ENCODE measurements at places on chromosomes 6 and 20.

GRCh38 chr6:151160929-151161757 is 78.6 kb upstream of the AKAP12 start:
- peak; percentile 68 for DNase-seq

GRCh38 chr20:21154692-21155091 is 28.8 kb downstream of the KIZ start:
- DNase-seq = no peak

- DNase-seq = peak; percentile 27
Measured at GRCh38 chr6:11008821-11009220, 35.3 kb downstream of the ELOVL2 start.

DNA sequence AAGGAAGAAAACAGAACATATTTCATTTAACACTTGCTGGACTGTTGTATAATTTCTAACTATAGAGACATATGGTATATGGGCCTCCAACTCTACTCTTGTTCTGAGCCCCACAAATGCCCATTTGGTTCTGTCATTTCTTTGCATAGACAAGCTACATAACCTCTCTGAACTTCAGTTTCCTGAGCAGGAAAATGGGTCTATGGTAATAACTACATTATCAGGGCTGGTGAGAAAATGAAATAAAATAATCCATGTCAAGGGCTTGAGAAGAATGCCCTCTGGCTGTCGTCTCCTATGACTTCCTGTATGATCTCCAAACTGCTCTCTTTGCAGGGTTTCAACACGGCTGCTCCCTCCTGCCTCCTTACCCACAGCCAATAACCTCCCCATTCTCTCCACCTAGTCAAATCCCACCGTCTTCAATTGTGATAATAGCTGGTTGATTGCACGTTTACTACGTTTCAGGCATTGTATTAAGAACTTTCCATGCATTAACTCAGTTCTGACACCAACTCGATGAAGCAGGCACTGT is 12.0 kb downstream of the ZCCHC3 start:
- DNase-seq = peak; percentile 90

DNA sequence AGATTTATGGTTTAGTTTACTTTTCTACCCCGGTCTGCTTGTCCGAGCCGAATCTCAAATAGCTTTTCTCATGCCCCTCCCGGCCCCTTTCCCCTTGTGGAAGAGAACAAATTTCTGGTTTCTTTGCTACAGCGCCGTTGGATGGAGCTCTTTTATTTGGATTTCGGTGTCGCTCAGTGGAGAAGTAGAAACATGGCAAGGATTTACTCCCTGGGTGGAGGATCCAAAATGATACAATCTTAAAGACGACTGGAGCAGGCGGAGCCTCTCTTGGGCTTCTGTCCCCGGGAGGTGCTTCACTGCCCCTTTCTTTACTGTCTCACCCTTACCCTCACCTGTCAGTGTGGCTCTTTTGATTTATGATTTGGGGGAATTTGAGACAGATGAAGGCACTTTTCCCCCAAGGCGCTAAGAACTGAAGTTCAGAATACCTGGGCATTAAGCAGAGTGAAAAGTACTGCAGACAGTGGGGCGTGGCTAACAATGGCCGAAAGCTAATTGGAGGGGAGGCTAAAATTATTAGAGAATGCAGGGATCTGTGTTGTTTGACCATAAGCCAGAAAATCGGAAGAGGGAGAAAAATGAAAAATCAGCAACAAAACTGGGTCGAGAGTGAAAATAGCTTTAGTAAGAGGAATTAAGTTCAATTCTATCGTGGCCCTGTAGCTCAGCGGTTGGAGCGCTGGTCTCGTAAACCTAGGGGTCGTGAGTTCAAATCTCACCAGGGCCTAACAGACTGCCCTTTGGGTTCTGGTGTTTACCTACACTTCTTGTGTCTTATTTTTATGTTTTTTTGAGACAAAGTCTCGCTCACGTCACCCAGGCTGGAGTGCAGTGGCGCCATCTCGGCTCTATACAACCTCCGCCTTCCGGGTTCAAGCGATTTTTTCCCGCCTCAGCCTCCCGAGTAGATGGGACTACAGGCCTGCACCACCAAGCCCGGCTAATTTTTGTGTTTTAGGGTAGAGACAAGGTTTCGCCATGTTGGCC is 145.1 kb upstream of the ZNF184 start:
- DNase-seq = peak; percentile 41

DNA sequence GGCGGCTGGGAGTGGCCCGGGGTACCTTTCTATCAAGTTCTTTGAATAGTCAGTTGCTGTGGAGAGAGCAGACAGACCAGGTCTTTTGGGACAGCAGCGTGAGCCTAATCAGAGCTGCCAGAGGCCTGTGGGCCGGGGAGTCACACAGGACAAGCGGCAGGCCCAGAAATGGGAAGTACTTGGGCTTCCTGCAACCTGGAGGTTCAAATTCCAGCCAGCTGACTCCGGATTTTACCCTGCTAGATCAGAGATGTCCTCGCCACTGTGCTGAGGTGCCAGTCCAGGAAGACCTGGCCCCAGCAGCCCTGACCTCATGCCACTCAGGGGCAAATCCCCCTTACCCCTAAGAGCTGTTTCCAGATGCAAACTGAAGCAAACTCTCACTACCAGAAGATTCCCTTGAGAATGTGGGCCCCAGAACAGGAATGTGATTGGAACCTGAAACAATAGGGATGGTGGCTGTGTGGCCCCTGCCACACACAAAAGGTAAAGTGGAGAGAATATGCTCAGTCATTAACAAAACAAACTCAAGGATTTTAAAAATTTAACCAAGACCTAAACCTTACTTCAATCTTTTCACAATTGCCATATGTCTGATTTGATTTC is 9.7 kb downstream of the BEND3 start:
- DNase-seq = no peak

DNA sequence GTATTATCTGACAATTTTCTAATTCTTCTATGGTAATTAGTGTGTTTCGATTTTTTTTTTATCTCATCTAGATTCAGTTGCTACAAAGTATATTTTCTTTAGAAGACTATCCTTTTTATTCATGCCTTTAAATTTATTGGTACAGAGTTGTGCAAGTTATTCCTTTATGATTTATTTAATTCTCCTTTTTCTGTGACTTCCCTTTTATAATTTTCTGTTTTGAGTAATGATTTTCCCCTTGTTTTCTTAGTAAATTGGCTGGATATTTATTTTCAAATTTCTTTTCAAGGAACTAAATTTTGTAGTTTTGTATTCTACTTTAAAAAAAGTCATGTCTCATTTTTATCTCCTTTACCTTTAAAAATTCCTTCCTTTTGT is 2.4 kb upstream of the IL22RA2 start:
- DNase-seq = no peak

- DNase-seq = no peak
Measured at GRCh38 chr20:4942331-4942730, 59.0 kb downstream of the SLC23A2 start.

DNA sequence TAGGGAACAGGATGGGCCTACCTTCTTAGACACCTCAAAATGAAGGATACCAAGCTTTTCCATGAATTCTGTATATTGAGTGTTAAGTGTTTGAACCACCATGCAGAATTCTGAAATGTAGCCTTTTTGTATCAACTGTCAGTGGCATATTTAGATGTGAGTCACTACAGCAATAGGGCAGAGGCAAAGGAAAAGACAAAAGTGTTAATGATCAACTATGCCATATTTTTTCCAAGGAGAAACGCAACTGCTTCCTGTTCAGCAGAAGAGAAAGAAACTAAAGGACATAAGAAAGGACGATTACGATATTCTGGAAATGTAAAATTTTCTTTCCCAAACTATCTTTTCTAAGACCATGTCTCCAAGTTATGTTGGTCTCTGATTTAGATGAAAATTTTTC is 104.6 kb upstream of the RSPO3 start:
- DNase-seq = no peak

DNA sequence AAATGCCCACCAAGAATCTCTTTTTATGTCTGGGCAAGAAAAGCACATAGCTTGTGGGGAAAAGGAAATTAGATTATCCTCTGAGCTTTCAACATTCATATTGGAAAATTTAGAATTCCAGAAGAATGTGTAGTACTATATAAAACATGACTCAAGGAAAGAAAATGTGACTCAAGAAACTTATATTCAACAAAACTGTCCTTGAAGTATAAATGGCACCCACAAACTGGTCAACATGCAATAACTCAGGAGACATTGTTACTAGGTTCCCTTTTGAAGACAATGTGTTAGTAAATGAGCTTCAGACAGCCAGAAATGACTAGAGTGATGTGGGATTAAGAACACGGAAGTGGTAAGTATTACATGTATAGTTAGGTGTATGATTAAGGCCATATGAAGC is 26.1 kb upstream of the TINAG start:
- no peak for DNase-seq

- DNase-seq = no peak
Measured at GRCh38 chr20:44765701-44766347, 20.2 kb downstream of the KCNK15 start.

DNA sequence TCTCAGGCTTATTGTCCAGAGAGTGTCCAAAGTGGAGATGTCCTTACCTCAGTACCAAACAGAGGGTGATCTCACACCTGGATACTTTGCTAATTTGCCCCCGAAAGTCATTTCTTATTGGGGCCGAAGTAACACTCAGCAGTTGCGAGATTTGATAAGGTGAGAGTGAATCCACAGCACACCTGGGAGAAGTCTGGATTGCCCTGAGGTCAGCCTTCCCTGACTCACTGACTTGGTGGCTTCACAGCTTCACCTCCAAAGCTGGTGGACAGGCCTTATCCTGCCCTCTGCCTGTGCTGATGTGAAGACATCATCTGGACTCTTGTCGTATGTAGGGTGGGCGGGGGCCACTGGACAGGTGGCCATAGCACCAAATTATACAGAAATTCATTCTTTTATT is 101.9 kb upstream of the ARMC2 start:
- no peak for DNase-seq

DNA sequence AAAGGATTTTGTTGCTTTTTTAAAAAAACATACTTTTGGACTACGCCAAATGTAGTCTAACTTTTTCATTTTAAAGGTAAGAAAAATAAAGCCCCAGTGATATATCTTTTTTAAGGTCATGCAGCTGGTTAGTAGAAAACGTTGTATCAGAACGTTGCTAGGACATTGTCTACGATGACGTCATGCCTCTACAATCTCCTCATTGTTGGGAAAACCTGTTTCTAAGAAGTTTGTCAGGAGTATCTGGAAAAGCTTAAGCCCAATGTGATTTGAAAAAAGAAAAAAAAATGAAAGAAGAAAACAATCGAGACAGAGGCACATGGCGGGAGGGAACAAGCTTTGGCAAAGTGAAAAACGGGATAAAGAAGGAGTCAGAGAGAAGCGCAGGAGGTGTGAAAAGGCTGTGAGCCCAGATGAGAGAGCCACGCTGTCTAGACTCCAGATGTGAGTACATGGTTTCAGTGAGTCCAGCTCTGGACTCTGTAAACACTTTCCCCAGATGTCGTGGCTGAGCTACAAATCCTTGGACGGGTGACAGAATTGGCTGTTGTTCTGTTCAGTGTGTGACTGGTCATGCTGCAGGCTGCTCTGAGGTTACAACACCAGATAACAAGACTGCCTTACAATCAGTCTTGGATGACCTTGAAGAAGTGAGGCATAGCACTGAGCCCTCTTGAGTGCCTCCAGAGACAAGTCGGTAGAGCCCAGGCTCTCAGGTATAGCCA is 656.7 kb upstream of the ID4 start:
- peak; percentile 98 for DNase-seq

GRCh38 chr6:57255451-57256169 is 33.5 kb upstream of the RAB23 start:
- DNase-seq = no peak

- no peak for DNase-seq
Measured at GRCh38 chr6:83309344-83309743, 116.2 kb downstream of the RWDD2A start.

DNA sequence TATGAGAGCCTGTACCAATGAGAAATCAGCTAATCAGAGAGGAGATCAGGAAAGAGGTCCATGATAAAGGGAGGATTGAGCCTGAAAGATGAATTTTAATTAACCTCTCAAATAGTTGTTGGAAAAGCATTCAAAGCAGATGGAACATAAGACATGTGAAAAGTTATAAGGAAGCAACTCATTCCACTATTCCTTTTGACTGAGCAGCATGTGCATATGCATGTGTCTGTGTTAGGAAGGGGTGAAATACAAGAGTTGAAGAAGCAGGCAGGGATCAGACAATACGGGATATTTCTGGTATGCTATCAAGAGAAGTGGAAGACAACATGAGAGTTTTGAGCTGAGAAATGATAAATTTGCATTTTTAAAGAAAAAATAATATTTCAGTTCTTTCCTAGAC is 624.8 kb upstream of the PTCHD4 start:
- DNase-seq = no peak

DNA sequence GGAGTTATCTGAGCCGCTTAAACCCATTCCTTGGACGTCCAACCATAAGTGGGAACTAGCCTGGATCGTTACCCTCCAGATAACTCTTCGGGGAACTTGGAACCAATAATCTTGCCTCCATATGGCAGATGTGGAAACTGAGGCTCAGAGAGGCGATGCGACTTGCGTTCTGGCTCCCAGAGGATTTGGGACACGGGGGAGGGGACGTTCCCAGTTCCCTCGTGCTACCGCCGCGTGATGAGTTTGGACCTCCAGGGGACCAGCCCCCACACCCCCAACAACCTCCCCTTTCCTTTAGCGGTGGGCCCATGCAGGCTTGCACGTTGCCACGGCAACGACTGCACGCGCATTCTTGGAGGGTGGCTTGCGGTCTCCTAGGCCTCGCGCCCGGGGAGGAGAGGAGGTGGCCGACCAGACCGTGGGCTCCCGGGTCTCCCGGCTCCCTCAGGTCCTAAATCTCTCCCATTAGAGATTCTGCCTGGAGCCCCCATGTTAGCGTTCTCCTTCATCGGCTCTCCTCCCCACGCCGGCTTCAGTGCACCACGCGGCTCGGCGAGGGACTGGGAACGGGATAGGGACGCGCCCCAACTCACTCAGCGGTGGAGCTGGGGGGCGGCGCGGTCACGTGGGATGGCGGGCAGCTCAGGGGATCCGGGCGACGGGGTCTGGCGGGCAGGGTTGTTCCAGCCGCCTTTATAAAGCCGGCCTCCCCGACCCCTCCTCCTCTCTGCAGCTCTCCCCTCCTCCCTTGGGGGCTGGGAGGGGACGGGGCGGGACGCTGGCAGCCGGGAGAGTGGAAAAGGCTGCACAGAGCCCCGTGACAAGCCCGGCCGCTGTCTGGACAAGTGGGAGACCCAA is at the start of gene PLTP:
TSS of gene PLTP (minus strand) at position 670 of the 858 bp plus-strand sequence. CDS start 703 bp downstream, outside the sequence.
- peak; percentile 89 for DNase-seq

GRCh38 chr6:162736961-162737360 is 9.2 kb downstream of the PACRG start:
- DNase-seq = no peak

- DNase-seq = no peak
Measured at GRCh38 chr6:36649086-36649485, 29.4 kb upstream of the CDKN1A start.

- DNase-seq = no peak
Measured at GRCh38 chr20:32010666-32011065, 428 bp downstream of the CCM2L start.

All from lung (tissue), 17 donors.